NCI-H2081 treated with DMSO at 0.1 percent for 48 hours (cell line): ENCODE measurements at places on chromosomes 6 and 20.

- DNase-seq, result no peak
Measured at GRCh38 chr6:170006071-170006899, 254.9 kb downstream of the ERMARD start.

GRCh38 chr6:13101985-13102384 lies 226.4 kb downstream of the TBC1D7 start:
- DNase-seq, result no peak

GRCh38 chr6:119620846-119621555 lies 271.4 kb upstream of the MAN1A1 start:
- DNase-seq, result no peak

DNA sequence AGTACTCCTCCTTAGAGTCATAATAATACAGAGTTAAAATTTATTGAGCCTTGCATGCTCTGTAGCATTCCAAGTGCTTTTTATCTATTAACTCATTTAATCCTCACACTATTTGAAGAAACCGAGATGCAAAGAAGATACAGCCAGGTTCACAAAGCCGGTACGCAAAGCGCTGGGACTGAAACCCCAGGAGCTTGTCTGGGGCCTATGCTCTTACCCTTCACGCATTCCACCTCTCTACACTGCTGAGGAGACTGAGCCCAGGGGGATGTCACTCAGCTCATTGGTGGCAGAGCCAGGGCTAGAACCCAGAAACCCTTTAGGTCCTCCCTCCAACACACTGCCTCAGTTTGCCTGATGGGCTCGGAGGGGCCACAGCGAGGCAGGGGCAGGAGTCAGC lies 19.7 kb upstream of the MRPS18A start:
- DNase-seq, result no peak

- DNase-seq, result no peak
Measured at GRCh38 chr6:155687645-155688044, 232.0 kb upstream of the NOX3 start.

- no peak for DNase-seq
Measured at GRCh38 chr6:247351-247750, 44.9 kb upstream of the DUSP22 start.

DNA sequence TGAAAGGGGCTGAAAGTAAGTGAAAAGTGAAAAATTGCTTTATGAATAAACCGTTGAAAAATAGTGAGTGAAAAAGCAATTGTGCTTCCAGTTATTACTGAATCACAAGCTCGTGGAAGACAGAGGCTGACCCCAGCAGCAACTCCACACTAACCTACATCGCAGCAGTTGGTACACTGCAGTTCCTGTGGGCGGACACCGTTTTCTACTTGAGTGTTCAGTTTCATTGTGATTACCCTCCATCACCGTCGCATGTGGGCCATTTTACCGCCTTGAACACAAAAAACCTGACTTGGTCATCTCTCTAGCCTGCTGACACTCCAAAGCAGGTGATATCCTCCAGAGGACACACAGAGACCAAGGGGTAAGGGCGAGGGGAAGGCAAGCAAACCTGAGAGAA lies 28.4 kb downstream of the PRDM1 start:
- no peak for DNase-seq

DNA sequence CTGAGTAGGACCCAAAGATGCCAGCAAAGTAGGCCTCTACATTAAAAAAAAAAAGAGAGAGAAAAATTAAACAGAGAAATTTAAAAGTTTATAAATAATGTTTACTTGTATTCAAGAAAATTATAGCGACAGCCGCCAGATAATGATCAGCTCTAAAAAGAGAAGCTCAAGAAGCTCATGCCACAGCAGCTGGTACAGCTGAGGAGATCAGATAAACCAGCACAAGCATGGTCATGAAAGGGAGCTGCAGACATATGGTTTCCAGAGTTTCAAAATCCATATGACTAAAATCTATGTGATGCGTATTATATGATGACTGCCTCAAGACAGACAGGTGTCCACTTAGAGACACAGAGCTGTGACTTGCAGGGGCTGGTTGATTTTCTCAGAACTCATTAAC lies 13.6 kb upstream of the HLA-C start:
- no peak for DNase-seq

DNA sequence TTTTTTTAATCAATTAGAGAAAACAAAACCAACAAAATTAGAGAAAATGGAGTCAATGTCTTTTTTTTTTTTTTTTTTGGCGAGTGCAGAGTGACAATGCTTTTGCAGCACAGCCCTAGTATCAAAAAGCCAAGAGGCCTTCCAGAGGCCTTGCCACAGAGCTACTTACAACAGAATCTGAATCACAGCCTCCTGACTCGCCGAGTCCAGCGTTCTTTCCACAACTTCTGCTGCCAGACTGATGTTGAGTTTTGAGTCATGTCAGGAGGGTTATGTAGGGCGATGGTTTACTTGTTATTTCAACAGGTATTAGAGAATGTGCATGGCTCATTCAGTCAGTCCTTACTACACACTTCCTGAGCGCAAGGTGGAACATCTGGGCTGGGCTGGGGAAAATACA lies 88.6 kb downstream of the FNDC1 start:
- no peak for DNase-seq

DNA sequence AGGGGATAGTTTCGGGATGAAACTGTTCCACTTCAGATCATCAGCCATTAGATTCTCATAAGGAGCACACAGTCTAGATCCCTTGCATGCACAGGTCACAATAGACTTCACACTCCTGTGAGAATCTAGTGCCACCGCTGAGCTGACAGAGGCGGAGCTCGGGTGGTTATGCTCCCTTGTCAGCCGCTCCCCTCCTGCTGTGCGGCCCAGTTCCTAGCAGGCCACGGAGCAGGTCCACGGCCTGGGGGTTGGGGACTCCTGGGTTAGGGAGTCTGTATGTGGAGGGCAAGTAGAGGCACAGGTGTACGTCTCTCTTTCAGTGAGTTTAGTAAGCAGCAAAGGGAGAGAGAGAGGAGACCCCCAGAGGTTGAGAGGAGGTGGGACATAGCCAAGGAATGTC lies 30.5 kb upstream of the MDFI start:
- no peak for DNase-seq

GRCh38 chr6:17656092-17656491 lies 50.6 kb downstream of the NUP153 start:
- no peak for DNase-seq

GRCh38 chr6:7255918-7256317 lies 57.1 kb downstream of the SSR1 start:
- no peak for DNase-seq

GRCh38 chr20:24790746-24791283 lies 158.3 kb upstream of the CST7 start:
- DNase-seq, result no peak

DNA sequence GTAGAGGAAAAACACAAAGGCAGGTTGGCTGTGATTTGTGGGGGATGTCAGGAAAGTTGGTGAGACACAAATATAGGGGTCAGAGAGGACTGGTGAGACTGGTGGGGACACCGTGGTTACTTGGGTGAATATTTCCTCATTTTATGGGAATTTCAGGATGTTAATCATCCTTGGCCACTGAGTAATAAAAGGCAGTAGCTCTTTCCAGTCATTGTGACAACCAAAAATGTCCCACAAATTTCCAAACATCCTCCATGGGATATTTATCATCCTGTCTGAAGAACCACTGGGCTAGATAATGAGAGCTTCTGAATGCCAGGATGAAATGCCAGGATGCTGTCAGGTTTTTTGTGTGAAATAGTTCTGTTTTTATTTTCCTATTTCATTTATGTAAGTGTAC lies 374.1 kb downstream of the CD109 start:
- DNase-seq, result no peak

DNA sequence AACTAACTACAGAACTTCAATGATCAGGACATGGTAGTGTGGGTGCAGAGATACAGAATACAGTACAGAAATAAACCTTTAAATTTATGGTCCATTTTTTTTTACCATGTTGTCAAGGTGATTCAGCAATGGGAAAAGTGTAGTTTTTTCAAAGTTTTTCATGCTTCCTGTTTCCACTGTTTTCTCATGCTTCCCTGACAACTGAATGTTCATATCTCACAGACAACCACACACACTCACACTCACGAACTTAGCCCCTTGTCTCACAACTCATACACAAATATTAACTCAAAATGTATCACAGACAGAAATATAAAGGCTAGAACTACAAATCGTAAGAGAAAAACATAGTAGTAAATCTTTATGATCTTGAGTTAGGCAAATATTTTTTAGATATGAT lies 232.6 kb upstream of the CDYL start:
- DNase-seq, result no peak

DNA sequence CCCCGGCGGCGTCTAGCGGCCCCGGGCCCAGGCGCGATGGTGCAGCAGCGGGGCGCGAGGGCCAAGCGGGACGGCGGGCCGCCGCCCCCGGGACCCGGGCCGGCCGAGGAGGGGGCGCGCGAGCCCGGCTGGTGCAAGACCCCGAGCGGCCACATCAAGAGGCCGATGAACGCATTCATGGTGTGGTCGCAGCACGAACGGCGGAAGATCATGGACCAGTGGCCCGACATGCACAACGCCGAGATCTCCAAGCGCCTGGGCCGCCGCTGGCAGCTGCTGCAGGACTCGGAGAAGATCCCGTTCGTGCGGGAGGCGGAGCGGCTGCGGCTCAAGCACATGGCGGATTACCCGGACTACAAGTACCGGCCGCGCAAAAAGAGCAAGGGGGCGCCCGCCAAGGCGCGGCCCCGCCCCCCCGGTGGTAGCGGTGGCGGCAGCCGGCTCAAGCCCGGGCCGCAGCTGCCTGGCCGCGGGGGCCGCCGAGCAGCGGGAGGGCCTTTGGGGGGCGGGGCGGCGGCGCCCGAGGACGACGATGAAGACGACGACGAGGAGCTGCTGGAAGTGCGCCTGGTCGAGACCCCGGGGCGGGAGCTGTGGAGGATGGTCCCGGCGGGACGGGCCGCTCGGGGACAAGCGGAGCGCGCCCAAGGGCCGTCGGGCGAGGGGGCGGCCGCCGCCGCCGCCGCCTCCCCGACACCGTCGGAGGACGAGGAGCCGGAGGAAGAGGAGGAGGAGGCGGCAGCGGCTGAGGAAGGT lies 715 bp downstream of the SOX12 start:
- no peak for DNase-seq

DNA sequence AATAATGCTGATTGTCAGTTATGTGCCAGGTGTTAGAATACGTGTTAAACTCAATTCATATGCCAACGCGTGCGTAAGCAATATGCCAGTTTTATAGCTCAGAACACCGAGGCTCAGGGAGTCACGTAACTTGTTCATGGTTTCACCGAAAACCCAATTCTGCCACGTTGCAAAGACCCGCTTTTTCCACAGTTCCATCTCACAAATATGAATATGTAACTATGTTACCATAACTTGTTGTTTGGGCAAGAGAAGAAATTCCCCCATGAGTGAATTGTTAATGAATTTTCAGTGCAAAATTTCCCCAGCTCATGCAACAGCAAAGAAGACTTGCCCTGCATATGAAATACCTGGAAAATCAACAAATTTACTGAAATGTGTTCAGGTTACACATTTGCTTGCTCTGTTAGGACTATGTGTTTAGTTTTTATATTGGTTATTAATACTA lies 30.1 kb downstream of the SF3B5 start:
- no peak for DNase-seq

GRCh38 chr6:134822920-134823709 lies 126.8 kb downstream of the ALDH8A1 start:
- DNase-seq, result no peak

DNA sequence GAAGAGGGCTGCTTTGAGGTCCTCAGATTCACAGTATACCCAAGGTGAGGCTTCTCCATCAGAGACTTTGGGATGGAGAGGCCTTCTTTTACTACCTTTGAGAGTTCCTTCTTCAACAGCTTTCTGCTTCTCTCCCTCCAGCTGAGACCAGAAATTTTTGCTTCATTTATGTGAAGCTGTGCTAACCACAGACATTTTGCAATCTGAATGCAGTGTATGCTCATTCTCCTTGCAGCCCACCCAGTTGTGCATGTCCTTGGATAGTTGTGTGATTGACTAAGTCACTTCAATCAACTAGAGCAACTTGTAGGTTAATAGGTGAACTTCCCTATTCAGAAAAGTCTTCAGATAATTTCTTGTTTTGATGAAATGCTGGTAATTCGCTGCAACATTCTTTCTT lies 20.1 kb downstream of the DCBLD1 start:
- DNase-seq, result no peak

DNA sequence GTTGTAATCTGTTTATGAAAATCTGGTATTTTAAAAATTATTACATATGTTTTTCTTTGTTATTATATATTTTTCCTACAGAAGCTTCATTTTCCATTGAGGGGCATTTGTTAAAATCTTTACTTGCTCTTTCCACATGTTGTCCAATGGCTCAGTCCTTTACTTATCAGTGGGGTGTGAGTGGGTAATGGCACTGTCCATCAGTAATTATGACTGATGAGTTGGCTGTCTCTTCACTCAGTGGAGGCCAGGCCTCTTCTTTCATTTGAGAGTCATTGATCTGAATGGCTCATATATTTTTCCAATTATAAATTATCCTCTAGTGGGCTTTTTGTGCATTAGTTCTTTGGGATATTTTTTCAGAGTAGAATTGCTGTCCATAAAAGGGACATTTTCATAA lies 45.7 kb downstream of the FARS2 start:
- DNase-seq, result no peak

- DNase-seq, result no peak
Measured at GRCh38 chr6:36703982-36704381, 6.4 kb downstream of the RAB44 start.

DNA sequence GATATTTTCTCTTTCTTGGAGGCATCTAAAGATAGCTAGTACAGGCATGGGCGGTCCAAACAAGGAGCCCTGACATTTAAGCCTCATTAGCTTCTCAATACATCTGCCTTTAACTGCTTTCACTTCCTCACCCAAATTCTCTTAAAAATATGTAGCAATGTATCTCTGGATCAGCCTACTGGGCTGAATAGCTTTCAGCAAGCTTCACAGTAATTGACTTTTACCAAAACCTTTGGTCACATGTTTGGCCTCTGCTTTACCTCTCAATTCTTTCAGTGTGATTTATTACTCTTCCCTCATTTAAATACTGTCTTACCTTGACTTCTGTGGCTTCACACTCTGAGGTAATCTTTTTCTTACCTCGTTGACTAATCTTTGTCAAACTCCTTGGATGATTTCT lies 1618.1 kb downstream of the GRIK2 start:
- no peak for DNase-seq

DNA sequence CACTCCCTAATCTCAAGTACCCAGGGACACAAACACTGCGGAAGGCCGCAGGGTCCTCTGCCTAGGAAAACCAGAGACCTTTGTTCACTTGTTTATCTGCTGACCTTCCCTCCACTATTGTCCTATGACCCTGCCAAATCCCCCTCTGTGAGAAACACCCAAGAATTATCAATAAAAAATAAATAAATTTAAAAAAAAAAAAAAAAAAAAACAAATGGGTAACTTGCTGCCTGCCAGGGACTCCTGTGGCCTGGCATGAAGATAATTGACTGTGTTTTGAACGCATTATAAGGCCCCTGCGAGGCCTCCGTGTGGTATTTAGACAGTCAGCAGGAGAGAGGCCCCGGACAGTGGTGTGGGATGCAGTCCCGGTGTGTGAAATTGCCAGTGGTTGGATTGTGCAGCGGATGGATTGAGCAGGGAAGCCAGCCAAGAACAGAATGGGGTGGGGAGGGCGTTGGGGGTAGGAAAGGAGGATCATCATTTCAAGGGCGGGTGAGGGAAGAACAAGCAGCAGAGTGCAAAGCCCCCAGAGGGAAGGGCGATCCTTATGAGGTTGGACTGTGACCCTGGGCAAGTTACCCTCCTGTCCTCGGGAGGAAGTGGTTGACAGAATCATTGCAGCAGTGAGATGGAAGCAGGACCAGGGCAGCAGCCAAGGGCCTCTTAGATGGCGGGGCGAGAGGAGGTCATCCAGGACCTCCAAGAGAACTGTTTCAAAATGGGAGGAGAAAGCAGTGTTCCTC lies 43.3 kb downstream of the PPARD start:
- no peak for DNase-seq

GRCh38 chr20:11261533-11262000 lies 587.8 kb upstream of the JAG1 start:
- DNase-seq, result no peak

GRCh38 chr6:3138341-3138740 lies 19.0 kb downstream of the TUBB2A start:
- DNase-seq, result no peak
